ENCODE measurements at places on chromosomes 3 and 15.

GRCh38 chr3:56940321-56940720 is 120.1 kb upstream of the SPATA12 start:
- no peak for DNase-seq

GRCh38 chr3:120171134-120171873 is 77.1 kb upstream of the GSK3B start:
- DNase-seq: no peak

GRCh38 chr3:115513416-115513800 is 109.9 kb upstream of the GAP43 start:
- DNase-seq: no peak

- DNase-seq: no peak
Observed at GRCh38 chr3:128011140-128011539, 41.1 kb upstream of the SEC61A1 start.

GRCh38 chr3:160097478-160097877 is 108.8 kb downstream of the IL12A start:
- DNase-seq: no peak

DNA sequence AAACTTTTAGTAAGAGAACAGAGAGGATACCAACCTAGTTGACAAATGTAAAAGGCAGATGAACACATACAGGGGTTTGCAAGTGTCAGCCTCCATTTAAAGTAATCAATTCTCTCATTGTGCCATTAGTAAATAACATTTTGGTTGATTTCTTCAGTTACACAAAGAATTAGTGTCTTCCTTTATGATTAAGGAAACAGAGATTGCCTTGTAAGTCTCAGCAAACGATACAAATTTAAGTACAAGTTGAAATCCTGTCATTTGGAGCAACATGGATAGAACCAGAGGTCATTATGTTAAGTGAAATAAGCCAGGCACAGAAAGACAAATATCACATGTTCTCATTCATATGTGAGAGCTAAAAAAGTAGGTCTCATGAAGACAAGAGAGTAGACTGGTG is 26.1 kb downstream of the MYO5A start:
- DNase-seq: no peak

DNA sequence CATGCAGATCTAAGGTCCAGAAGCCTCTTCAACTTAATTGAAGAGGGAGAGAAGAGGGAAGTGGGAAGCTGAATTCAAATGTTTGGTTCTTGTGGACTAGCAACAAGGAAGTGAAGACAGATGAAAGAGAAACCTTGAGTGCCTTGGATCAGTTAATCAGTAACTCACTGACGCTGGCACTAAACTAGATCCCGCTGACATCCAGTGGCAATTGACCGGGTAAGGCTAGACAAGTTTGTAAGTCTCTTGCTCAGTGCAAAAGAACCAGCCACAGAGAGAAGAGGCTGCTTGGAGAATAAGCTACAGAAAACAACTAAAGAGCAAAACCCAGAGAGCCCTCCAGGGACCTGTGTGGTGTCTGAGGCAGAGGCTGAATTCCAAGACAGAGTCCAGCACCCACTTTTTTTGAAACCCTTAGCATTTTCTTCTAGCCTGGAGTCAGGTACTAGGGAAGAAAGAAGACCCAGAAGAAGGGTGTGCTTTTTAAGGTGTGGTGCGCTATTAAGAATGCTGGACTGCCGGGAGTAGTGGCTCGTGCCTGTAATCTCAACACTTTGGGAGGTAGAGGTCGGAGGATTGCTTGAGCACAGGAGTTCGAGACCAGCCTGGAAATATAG is 6.9 kb downstream of the PLCH1 start:
- no peak for DNase-seq

DNA sequence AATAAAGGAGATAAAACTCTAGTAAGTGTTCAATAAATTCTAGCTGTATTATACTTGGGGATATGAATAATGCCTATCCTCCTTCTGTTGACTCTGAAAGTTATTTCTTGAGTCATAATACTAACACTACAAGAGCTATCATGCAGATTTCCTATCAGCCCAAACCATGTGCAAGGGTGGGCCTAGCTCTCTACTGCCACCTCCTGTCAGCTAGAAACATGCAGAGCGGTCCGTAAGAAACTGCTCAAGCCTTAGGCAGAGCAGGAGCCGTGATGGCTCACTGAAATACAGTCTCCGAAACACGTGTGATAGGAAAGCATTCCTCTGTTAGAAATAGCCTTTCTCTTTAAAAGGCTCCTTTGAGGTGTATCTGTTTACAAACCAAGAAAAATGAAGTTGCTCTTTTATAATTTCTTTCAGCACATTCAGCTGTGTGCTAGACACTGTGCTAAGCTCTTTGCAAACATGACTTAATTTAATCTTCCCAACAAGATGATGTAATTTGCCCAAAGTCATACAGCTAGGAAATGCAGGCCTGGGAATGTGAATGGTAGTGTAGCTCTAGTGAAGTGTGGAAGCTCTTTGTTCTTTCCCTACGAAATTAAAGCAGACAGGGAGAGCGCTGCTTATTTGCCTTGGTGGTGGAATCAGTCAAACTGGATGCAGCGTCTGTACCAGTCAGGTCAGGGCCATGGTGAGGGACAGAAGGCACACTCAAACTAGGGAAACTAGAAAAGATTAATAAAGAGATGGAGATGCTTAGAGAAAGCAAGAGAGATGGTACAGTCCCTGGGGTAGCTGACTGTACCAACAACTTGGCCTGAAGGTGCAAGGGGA is 43.1 kb downstream of the MTHFS start:
- peak; percentile 30 for DNase-seq

Measured in stimulated activated CD4-positive, alpha-beta T cell treated with anti-CD3 and anti-CD28 coated beads, Interleukin-1b, Interleukin-23, amount 100 ng/mL, for 24 hours (primary cell).